GM23338 (cell line): ENCODE measurements at places on chromosomes 5 and 9. TPM values are rescaled to one million over a fixed set of nuclear protein-coding genes. Genes with fewer than 3 reads are reported as not detected.

DNA sequence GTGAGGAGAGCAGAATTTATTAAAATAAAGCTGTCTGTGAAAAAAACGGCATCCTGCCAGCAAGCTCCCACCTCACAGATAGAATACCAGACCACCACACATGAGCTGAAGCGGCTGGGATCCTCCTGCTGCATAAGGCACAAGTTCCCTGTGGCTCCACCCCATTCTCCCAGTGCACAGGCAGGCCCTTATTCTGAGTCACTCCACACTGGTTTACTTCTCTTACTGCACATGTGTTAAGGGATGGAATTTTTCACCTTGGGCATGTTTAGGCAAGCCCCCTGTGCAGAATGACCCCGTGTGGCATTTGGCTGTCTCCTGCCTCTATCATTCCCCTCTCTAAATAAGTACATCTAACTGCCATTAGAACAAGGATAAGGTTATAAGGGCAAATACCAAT, 115.0 kb upstream of the ELAVL2 start:
- no peak for DNase-seq

C5orf52 gene
- total RNA-seq: not detected in 2 replicates

DNA sequence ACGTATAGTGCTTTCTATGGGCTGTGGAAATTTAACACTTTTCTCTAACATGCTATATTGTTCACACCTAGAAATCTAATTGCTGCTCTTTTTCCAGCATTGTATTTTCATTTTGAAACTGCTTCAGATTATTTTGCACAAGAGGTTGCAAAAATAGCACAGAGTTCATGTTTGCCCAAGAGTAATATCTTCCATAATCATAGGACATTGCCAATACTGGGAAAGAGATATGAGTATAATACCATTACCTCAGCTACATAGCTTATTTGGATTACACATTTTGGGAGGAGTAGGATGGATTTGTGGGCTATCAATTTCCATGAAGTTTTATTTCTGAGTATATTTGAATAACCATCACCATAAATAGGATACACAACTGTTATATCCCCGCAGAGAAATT, 717.1 kb downstream of the CDH9 start:
- DNase-seq: no peak

- DNase-seq: no peak
These were observed 76.5 kb downstream of the SLC1A1 start for GRCh38 chr9:4566806-4567205.

FRRS1L gene
- total RNA-seq: 0.78 and 1.1 TPM in 2 replicates

DNA sequence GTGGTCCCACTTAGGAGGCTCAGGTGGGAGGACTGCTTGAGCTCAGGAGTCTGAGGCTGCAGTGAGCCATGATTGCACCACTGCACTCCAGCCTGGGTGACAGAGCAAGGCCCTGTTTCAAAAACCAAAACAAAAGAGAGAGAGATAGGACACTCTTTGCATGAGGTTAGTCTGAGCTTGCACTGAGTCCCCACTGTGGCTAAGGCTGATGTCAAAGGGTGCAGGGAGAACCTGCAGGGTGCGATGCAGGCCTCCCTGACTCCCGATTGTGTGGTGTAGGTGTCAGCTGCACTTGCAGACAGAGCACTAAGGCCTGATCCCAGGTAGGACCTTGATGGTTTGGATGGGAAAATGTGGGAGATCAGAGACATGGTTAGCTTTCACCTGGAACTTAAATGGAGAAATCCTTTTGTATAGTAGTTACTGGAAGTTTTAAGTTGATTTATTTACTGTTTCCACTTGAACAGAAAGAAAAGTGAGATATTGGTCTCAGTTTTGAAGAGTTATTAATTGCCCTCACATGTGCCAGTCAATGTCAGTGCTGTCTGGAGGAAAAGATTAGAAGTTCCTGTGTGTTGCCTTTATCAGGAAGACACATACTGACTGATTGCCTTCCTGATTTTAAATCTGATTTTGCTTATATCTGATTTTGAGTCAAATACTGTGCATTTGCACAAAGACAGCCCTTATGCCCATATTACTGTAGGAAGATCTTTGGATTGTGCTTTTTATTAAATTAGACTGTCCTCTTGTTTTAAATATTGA, 260.0 kb downstream of the MAST4 start:
- DNase-seq: no peak
